Memory B cell (primary cell): ENCODE measurements at places on chromosomes 13 and 19.

GRCh38 chr13:38518328-38518727 is 168.5 kb upstream of the FREM2 start:
- DNase-seq = no peak

DNA sequence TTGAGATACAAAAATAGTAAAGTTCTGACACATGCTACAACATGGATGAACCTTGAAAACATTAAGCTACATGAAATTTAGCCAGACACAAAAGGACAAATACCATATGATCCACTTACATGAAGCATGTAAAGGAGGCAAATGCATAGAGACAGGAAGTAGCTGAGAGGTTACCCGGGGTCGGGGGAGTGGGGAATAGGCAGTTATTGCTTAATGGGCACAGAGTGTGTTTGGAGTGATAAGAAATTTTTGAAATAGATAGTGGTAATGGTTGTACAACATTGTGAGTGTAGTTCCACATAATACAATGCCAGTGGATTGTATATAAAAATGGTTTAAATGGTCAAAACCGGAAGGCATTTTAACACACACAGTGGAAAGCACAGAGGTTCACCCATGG is 4.3 kb downstream of the N4BP2L1 start:
- no peak for DNase-seq

DNA sequence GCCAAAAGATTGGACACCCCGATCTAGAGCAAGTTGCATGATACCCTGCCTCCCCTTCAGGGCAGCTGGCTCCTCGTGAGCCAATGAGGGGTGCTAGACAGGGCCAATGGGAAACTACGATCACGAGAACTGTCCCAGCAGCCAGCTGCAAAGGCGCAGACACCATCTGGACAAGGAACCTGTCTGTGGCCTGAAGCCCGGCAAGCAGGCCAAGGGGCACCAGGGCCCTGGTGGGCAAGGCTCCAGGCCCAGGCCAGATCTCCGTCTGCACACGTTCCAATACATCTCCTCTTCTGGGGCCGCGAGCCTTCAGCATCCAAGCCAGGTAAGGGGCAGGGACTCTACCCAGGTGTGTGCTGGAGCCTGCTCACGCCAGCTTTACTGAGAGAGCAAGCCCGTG is 20.2 kb downstream of the MED26 start:
- no peak for DNase-seq

- DNase-seq = no peak
Observed at GRCh38 chr13:67421475-67421874, 191.3 kb upstream of the PCDH9 start.

DNA sequence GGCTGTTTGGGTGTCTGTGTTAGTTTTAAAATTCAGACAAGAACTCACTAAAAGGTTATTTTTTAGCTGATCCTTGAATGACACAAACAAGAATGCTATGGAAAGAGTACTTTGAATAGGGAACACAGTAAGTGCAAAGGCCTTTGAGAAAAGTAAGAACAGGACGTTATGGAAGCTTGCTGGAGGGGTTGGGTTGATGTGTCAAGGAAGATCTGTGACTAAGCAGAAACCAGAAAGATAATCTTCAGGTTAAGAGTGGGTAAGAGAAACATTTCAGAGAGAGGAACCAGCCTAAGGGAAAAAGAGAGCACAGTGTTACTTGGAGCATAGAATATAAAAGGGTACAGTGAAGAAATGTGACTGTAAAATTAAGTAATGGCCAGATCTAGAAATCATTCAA is 41.2 kb upstream of the TRPC4 start:
- DNase-seq = no peak

- DNase-seq = no peak
Observed at GRCh38 chr13:68428292-68428691, 1198.2 kb upstream of the PCDH9 start.

DNA sequence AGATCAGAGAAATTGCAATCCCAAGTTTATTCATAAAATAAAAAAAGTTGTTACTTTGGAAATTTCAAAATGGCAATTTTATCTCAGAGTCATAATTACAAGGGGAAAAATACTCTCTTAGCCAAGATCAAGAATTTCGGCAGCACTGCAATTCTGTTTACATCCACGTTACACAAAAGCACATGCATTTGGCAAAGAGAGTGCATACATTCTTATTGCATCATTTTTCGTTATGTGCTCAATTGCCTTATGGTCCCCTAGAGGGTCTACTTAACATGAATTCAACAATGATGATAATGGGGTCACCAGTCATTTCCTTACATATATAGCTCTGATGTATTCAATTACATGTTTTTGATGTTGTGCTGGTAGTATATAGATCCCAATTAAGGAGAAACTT is 498.0 kb downstream of the DIAPH3 start:
- DNase-seq = no peak

DNA sequence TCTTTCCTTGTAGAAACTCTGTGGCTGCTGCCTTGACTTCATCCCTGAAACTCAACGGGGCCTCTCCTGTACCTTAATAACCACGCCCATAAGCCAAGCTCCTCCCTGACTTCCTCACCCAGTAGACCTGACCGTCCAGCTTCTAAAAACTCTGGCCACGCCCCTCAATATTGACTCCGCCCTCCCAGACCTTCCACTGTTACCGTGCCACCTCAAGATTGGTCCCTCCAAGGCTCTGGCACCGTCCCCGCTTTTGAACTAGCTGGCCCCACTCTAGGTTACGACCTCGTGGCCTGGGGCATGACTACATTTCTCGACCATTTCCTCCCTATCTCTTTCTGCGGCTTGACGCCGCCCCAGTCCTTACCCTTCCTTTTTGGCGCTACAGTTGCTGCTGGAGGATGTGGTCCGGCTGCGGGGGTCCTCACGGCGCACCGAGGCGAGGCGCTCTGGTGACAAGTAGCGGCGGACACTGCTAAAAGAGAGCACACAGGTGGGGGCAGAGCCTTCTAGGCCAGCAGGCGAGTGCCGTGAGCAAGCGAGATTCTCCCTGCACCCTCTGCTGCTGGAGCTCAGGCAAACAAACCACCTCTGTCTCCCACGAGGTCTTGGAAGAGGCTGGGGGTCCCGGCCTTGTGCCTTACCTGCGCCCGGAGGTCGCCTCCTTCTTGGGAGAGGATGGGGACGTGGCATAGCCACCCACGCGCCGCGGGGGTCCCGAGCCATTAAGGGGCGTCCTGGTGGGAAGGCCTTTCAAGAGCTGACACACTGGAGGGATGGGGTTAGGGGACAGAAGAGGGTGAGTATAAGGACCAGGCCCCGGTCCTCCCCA is 2.3 kb upstream of the EML2 start:
- peak; percentile 64 for DNase-seq

- DNase-seq = no peak
Observed at GRCh38 chr13:27293873-27294515, 23.4 kb downstream of the RASL11A start.

DNA sequence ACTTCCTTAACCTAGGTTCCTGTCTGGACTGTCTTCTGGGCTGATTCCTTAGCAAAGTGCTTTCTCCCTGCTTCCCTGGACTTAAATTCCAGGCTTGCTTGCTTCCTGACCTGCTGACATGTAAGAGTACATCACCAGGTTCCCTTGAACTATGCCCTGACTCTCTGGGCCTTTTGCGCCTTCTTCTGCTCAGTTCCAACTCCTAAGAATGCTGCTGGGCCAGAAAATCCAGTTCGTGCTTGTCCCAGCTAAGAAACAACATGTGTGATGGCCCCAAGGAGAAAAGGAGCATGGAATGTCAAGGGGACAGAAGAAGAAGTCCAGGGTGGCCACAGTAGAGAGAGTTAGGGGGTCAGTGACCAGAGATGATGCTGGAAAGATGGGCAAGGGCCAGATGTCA is 42.6 kb upstream of the MBNL2 start:
- DNase-seq = no peak

DNA sequence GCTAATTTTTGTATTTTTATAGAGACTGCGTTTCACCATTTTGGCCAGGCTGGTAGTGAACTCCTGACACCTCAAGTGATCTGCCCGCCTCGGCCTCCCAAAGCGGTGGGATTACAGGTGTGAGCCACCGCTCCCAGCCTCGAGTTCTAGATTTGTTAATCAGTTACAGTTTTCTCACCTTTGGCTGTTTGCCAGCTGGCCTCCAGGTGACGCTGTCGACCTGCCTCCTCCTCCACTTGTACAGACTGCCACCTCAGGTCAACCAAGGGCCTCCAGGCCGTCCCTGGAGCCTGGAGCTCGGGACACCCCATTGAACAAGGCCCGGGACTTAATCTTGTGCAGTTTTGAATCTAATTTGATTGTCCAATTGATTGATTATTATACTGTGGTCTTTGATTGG is 45.5 kb downstream of the IER2 start:
- peak; percentile 66 for DNase-seq

DNA sequence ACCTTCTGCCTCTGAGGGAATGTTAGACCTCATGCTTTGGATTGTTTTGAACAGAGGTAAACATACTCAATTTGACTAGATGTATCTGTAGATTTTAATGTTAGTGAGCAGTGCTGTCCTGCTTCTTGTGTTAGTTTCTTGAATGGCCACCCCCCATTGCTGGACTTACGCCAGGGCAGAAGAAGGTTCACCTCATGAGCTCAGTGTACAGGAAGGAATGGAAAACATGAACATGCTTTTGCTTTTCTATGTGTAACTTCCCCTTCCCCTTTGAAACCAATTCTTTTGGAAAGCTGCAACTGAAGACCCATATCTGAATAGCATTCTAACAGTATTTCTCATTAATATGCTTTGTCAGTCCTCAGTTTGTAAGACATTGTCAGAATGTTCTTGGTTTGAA is 32.3 kb downstream of the WASF3 start:
- DNase-seq = no peak

GRCh38 chr19:2331601-2332246 is 3.2 kb downstream of the SPPL2B start:
- no peak for DNase-seq

DNA sequence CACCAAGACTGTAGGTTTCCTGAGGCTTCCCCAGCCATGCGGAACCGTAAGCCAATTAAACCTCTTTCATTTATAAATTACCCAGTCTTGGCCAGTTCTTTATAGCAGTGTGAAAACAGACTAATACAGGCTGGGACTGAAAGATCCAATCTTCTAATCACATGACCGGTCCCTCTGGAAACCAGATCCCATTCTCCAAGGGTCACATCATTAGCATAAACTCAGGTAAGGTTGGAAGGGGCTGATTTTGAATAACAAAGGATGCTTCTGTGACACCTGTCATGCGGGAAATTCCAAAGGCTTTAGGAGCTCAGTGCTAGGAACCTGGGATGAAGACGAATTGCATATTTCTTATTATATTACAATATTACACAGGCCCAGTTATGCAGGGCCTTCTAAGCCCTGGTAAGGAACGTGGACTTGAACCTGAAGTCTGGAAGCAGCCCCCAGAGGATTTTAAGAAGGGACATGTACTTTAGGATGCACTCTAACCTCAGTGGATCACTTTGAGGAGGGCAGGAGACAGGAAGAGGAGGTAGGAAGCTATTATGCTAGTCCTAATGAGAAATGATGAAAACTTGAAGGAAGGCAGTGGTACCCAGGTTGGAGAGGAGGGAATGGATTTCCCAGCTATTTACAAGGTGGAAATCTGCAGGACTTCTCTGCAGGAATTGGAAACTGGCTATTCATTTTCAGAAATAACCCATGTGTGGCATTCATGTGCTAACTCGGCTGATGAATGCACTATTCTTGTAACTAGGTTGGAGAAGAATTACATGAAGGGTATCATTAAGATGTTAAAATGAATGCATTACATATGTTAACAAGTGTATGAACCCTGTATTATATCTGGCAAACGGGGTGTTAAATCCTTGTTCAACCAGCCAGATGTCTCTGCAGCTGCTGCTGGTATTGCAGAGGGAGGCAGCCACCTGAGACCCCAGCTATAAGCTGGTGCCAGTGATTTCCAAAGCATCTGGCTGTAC is 19.3 kb downstream of the TNFSF11 start:
- no peak for DNase-seq

- no peak for DNase-seq
Observed at GRCh38 chr19:15438577-15438976, 11.2 kb downstream of the WIZ start.

DNA sequence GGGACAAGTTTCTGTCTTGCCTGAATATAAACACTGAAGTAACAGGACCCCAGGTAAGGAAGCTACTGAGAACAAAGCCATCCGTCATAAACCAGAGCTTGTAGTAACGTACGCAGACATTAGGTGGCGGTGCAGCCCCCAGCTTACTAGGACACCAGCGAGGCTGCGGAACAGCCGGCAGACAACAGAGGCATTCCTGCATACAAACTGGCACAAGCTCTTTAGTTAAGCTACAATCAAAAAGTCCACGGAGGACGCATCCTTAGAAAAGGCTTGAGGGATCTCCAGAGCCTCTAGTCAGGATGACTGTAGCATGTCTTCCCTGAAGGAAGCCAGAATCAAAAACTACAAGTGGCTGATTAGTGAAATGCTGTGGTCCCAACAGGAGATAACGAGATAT is 26.2 kb downstream of the ZNF160 start:
- no peak for DNase-seq
